ENCODE measurements at places on chromosomes 13 and 19. TPM values are rescaled to one million over a fixed set of nuclear protein-coding genes. Genes with fewer than 3 reads are reported as not detected.

DNA sequence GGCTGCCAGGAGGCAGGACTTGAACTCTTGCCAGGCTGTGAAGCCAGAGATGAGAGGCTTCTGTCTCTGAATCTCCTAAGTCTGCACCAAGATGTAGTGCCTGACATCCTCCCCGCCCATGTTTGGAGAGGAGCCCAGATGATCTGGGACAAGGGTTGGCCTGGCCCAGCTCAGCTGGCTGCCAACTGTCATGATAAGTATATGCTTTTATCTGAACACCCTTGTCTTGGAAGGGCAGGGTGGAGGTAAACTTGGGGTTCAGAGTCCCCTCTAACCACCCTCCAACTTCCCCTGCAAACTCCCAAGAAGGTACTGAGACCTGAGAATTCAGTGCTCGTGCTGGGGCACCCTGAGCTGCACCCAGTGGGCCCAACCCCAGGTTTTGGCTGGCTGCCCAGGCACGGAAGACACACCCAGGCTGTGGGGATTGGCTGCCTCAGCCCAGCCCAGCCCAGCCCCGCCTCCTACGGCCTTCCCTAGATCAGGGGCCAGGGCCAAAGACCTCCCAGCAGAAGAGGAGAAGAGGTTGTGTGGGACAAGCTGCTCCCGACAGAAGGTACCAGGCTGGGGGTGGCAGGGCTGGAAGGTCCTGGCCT is at the start of gene CYP4F12:
CYP4F12 (plus strand) TSS at position 508 of the 596 bp plus-strand sequence. CDS start 443 bp downstream, outside the sequence.
- H3K27me3 ChIP-seq, result no peaks in the 10 kb centered on the region
- H3K4me1 ChIP-seq, result peaks cover 38% of the 10 kb centered on the region
- peak within 1 kb of the TSS; percentile 35 for H3K4me3 ChIP-seq
- H3K27ac ChIP-seq, result peak within 1 kb of the TSS; percentile 70
- H3K36me3 ChIP-seq, result no peaks in the 10 kb centered on the region

- no peaks in the 10 kb centered on the region for H3K36me3 ChIP-seq
- DNase-seq, result no peak
- peak within 1 kb of the TSS; percentile 94 for H3K27ac ChIP-seq
These were observed at the start of gene WDR62 for GRCh38 chr19:36054733-36055686. WDR62 (plus strand) TSS chr19:36054897; CDS start chr19:36054972, 75 bp downstream.

GRCh38 chr19:4369888-4370260 is 26.5 kb downstream of the MPND start:
- no peaks in the 10 kb centered on the region for H3K27me3 ChIP-seq
- no peaks in the 10 kb centered on the region for H3K36me3 ChIP-seq
- peak overlapping the region; percentile 90 for H3K27ac ChIP-seq
- DNase-seq, result no peak
- peak overlapping the region; percentile 27 for H3K4me3 ChIP-seq

DNA sequence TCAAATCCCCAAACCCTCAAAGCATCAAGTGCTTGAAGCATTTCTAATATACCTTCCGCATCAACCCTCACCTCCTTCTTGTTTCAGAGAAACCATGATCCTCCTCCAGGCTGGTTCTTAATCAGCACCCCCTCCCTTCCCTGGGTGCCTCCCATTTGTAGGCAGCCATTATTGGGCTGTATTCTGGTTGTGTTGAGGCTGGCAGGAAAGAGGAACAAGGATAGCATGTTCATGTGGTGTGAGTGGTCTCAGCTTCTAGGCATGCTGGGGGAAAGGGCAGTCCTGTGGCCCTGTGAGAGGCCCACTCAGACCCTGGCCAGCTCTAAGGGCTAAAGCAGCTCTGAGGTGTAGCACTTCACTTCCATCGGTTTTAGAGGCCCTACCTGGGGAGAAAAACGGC is 18.9 kb upstream of the TRIM13 start:
- no peak overlapping the region for H3K4me3 ChIP-seq
- H3K36me3 ChIP-seq, result no peaks in the 10 kb centered on the region
- no peak for DNase-seq

GRCh38 chr13:95256091-95256490 is 45.2 kb downstream of the ABCC4 start:
- no peak overlapping the region for H3K27ac ChIP-seq
- no peaks in the 10 kb centered on the region for H3K36me3 ChIP-seq
- no peaks in the 10 kb centered on the region for H3K27me3 ChIP-seq
- DNase-seq, result no peak
- H3K4me3 ChIP-seq, result no peak overlapping the region

Gene LNX2
- total RNA-seq, result 12.0 TPM

Gene ACP7
- total RNA-seq, result not detected
